ENCODE measurements at places on chromosomes 13 and 19.

DNA sequence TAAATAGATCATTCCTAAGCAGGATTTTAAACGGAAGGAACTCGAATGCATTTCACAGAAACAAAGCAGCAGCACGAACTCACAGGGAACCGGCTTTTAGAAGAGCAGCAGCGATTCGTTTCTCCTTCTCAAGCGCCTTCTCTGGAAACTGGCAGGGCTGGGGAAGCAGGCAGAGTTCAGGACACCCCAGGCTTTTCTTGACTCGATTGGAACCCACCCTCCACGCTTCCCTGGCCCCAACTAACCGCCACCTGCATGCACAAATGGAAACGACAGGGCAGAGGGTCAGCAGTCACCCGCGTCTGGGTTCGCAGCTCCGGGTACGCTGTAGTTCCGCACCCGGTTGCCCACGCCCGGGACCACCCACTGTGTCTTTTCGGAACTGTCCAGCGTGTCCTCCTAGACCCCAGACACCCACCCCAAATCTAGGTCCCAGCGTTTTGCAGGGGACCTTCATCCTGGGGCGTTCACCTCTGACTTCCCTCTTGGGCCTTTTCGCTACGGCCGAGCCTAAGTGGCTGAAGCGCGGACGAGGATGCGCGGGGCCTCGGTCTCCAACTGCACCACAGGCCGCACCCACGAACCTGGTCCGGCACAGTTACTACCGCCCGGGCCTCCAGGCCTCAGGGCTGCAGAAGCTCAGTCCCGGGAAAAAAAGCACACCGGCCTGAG is 500 bp downstream of the ZFP30 start:
- DNase-seq, result no peak

GRCh38 chr19:38709671-38710415 is 34.4 kb downstream of the CAPN12 start:
- DNase-seq, result no peak

GRCh38 chr19:4025317-4025716 is 17.8 kb downstream of the PIAS4 start:
- no peak for DNase-seq

- no peak for DNase-seq
Observed at GRCh38 chr13:112814905-112815585, 125.2 kb downstream of the ATP11A start.

DNA sequence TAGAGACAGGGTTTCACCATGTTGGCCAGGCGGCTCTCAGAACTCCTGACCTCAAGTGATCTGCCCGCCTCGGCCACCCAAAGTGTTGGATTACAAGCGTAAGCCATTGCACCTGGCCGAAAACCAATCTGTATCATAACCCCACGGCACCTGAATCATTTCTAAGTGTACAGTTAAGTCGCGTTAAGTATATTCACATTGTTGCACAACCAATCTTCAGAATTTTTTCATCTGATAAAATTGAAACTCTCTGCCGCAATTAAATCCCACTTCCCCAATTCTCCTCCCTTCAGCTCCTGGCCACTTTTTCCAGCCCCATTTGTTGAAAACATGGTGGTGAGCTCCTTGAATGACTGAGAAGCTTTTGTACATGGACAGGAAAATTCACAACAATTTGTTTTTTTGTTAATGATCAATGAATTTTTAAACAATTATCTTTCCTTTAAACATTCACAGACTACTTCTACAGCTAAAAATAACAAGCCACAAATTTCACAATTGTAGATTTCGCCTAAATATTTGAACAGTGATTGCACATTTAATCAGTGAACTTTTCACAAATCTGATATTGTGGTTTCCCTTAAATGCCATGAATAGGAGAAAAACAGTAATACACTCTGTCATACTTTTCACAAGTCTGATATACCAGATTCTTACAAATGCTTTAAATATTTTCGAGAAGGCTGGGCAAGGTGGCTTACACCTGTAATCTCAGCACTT is 13.8 kb downstream of the FGF21 start:
- DNase-seq, result no peak

- DNase-seq, result no peak
Observed at GRCh38 chr13:74573654-74574053, 439.4 kb upstream of the KLF12 start.

DNA sequence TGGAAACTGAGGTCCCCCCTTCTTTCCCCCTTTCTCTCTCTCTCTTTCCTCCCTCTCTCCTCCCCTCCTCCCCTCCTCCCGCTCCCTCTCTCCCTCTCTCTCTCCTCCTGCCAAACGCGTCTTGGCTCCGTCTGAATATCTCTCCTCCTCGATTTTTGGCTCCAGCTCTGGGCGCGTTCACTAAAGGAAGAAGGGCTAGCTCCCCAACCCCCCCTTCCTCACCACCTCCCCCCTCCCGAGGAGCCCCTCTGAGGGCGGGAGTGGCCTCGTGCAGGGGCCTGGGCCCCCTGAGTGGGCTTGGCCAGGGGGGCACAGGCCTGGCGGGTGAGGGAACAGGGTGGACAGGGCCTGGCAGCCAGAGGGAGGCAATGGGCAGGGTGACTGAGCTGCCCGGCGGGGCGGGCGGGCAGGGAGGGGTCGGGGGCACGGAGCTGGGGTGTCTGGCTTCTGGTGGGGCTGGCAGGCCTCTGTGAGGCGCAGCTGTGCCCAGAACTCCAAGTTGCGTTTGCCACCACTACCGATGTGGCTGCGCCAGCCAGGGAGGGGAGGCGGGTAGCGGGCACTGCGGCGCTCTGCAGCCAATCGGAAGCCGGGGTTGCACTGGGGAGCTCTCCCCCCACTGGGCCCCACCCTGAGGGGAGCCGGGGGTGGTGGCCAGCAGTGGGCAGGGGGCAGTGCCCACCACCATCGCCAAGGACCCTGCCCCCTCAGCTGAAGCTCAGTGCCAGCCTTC is 7.1 kb downstream of the NFIX start:
- DNase-seq, result no peak

- no peak for DNase-seq
Observed at GRCh38 chr19:9159891-9160290, 18.9 kb upstream of the OR7D2 start.

DNA sequence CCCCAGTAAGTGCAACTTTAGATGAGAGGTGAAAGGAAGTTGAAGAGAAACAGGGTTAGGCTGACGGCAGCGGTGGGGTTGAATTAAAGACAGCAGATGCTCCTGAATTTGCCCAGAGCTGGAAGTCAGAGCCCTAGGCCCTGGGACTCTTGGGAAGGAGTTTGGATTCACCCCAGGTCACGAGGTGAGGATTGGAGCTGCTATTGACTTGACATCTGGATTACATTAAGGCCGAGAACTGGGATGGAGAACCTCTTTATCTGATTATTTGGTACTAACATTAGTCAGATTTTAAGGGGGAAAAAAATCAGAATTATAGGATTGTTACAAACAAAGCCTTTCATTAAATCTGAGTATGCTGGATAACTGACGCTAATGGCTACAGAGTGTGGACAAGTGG is 367.2 kb downstream of the ZNF536 start:
- no peak for DNase-seq

GRCh38 chr13:57558051-57558467 is 73.5 kb upstream of the PCDH17 start:
- DNase-seq, result no peak

DNA sequence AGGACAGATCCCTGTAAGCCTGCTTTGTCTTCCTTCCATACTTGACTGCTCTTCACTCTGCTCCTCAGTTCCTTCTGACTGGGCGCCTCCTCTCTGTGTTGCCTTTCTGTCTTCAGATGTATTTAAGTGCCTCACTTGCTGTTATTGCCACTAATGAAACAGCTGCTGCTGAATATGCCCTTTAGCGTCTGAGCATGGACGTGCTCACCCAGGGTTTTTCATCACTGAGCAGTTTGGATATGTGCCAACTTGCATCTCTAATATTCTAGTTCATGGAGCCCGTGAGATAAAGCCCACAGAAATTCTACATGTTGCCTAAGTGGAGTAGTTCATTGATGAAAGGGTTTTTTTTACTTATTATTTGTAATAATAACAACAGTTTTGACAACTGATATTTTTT is 198.2 kb downstream of the MYO16 start:
- no peak for DNase-seq

GRCh38 chr19:18157465-18158063 is 4.6 kb downstream of the PIK3R2 start:
- no peak for DNase-seq

DNA sequence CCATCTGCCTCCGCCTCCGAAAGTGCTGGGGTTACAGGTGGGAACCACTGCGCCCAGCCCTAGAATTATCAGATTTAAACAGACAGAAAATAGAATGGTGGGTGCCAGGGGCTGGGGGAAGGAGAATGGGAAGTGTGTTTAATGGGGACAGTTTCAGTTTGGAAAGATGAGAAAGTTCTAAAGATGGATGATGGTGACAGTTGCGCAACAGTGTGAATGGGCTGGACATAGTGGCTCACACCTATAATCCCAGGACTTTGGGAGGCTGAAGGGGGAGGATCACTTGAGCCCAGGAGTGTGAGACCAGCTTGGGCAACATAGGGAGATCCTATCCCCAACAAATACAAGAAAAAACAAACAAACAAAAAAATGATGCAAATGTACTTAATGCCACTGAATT is 15.9 kb downstream of the KANK2 start:
- no peak for DNase-seq

DNA sequence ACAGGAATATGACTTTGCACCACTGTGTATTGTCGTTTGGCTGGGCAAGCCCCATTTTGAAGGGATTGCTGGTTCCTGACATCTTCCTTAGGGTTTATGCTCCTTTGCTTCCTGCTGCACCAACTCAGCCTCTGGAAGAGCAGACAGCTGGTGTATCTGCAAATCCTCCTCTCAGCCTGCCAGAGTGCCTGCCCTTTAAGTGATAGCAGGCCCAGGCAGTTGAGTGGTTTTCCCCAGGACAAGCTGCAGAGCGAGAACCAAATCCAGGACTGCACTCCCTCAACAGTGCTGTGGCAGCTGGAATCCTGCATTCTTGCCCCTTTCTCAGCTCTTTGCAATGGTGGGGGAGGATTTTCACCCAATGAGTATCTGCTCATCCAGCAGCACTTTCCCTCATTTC is 85.5 kb downstream of the ZNF429 start:
- no peak for DNase-seq

GRCh38 chr19:35155441-35155840 is 906 bp downstream of the FXYD5 start:
- DNase-seq, result no peak

DNA sequence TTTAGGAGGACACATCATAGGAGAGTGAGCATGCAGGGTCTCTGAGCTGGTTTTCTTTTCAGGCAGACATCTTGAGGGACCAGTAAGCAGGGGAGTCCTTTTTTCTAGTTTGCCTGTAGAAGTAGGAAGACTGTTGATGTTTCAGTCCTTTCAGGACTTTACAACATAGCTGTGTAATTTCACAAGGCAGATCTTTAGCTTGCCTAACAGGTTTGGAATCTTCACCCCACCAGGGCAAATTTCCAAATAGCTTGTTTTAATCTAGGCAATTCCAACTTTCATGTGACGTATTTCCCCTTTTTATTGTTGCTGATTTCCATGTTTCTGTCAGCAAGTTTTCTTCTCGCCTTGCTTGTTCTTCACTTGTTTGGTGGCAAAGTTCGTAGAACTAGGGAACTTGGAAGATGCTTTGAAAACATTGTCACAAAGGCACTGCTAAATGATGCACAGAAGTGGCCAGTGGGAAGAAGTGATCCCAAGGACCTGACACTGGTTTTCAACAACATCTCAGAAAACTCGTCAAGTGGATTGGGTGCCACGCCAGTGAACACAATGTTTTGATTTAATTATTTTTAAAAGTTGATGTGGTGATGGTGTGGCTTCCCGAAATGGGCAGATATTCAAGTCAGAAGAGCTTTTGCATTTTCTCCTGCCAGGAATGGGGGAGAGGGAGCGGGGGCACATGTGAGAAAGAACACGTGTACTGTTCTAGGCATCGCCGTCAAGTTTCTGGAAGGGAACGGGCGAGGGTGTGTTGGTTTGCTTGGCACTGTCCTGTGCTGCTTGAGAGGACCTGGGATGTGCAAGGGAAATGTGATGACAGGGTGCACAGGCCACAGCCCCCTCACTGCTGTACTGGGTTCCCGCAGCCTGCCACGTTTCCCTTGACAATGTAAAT is 418.6 kb downstream of the OXGR1 start:
- DNase-seq, result no peak

DNA sequence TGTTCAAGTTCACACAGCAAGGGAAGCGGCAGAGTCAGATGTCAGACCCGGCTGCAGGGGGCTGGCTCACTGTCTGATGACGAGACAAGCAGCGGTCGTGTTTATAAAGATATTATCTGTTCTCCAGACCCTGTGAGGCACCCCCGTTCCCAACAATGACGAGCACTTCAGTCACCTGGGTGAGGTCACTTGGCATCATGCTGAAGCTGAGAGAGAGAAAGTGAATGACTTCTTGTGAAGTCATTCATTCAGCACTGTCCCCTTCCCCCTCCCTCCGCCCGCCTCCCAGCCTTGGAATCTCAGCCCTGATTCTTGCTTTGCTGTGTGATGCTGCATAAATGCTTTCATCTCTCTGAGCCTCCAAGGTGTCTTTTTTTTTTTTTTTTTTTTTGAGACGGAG is 4.9 kb upstream of the LYPD3 start:
- DNase-seq, result no peak

DNA sequence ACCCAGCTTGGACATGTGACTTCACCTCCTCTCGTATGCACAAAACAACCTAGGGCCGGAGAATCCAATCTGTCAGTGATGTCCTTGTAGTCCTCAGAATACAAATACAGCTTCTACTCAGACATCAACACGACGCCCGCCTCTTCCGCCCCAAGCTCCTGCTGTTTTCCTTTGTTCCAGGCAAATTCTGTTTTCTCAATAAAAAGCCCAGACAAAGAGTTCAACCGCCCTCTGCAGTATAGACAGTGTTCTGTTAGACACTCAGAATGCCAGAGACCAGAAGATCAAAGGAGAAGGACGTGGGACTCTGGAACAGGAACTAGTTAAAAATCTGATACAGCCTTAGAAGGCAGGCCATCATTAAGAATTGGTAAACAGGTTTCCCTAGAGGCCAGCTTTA is 42.0 kb upstream of the GGACT start:
- DNase-seq, result no peak

DNA sequence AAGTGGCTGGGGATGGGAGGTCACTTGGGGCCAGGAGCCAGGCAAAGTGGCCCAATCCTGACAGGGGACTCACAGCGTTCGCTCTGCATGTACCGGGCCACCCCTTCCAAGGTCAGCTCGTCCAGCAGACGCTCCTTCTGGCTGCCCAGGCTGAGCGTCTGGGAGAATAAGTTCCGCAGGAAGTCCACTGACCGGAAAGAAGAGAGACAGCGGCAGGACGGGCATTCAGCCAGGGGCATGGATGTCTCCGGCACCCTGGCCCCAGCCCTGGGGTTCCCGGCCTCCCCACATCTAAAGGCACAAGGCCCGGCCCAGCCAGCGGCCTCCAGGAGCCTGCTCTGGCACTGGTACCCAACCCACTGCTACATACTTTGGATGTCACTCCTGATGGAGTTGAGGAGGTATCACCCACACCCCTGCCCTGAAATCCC is 6.1 kb downstream of the SIRT2 start:
- no peak for DNase-seq

DNA sequence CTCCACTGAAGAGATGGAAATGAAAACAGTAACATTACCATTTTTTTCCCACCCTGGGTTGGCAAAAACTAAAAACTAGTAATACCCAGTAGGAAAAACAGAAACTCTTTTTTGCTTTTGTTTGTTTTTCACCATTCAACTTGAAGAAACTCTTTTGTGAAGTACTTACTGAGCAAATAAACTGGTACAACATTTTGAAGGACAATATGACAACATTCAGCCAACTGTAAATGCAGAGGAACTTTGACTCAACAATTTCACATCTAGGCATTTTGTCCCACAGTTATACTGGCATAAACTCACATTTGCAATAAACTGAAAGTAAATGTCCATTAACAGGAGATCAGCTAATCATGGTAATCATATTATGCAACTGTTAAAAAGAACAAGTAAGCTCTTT is 152.5 kb downstream of the RNF17 start:
- no peak for DNase-seq

Data from cortex of kidney (tissue), 1 donor.